ENCODE measurements at places on chromosomes 5 and 9.

DNA sequence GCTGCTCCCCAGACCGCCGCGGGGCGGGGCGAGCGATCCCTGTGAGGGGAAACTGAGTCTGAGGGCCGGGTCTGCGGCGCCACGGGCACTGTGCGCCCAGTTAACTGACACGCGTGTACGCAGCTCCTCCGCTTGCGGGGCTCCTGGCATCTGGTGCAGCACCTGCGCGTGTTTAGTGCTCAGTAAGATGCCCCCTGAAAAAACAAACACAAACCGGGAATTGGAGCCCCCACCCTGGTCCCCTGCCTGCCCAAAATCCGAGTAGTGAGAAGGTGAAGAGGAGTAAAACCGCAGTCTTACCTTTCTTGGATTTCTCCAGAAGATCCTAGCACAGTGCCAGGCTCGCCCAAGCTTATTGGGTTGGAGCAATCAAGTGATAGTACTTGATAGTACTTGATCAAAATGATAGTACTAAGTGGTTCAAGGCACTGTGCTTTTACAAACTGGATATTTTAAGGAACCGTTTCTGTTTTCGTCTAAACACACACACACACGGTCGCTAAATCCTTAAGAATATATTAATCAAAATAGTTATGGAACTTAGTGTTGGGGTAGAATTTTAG is 2.7 kb upstream of the TRAF1 start:
- no peak for DNase-seq

DNA sequence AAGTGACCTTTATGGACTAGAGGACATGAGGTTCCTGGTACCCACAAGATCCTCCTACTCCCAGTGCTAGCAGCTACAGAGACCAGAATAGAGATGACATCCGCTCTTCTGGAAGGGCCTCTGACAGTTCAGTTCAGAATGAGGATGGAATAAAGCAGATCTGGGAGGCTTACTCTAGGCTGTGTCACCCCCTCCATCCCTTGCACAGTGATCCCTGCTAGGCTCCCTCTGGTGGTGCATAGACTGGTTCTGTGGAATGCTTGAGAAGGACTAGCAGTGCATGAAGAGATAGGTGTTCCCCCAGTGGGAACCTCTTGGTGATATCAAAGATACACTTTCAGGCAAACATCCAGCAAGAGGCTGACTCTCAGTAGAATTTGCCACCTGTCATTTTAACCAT is 83.0 kb downstream of the NPR3 start:
- no peak for DNase-seq

GRCh38 chr5:178576591-178577351 is 13.4 kb downstream of the COL23A1 start:
- DNase-seq = no peak

DNA sequence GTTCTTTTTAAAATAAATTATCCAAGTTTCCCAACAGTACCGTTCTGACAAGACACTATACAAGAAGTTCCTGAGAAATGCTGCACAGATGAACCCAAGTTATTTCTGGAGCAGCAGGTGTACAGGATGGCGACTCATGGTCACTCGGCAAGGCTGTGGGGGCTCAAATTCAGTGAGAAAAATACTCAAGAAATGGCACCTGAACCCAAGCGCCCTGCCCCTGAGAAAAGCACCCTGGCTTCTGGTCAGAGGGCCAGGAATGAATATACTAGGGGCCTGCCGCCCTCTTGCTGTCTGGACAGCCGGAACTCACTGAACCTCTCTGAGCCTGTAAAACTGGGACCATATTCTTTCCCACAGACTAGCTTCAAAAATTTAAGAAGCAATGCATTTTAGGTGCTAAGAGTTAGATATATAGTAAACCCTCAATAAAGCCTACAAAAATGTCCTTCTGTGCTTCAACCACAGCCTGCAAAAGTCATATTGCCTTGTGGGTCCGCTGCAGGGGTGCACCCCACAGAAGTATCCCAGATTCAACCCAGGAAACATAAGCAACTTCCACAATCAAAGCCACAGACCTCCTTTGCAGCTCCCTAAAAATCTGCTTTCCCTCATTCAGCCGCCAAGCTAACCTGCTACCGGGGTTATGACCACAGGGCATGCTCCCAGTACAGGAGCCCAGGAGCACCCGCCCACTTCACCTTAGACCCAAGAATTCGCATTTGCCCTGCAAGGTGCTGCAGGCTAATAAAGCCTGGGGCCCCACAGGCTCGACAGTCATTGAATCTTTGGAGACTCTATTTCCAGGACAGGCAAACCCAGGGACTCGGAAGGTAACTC is 1.4 kb downstream of the RAPGEF1 start:
- no peak for DNase-seq

DNA sequence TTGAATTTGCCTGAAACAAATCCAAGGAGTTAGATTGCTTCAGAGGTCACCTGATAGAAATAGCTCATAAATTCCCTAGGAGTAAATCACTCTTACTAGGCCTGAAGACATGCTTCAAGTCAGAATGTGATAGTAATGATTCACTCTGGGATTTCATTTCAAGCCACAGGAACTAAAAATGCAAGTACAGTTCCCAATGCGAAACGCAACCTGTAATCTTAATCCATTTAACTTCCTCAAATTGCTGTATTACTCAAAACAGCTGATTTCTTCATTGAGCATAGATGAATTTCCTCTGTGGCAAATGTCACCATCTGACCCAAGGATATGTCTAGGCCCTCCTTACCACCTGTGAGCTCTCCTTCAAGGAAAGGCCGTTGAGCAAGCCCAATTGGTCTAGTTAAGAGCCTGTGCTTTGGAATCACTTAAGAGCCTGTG is 32.1 kb upstream of the IL6ST start:
- DNase-seq = no peak

DNA sequence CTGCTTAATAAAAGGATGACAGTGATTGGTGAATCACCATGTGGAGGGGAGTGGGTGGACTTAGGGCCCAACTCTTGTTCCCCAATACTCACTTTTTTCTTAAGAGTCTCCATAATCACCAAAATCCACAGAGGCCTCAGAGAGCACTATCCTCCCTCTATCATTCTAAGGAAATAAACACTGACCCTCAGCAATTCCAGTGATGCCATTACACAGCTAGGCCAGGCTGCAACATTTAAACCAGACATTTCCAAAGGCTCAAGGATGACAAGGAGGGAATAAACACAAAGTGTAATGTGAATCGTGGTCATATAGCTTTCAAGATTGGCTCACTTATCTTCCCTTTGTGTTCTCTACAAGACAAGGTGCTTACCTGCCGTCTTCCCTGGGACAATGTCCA is 2.4 kb upstream of the ARSI start:
- no peak for DNase-seq

GRCh38 chr5:1436036-1436435 is 9.2 kb downstream of the SLC6A3 start:
- no peak for DNase-seq

GRCh38 chr5:88675708-88676636 is 207.0 kb downstream of the MEF2C start:
- DNase-seq = no peak

DNA sequence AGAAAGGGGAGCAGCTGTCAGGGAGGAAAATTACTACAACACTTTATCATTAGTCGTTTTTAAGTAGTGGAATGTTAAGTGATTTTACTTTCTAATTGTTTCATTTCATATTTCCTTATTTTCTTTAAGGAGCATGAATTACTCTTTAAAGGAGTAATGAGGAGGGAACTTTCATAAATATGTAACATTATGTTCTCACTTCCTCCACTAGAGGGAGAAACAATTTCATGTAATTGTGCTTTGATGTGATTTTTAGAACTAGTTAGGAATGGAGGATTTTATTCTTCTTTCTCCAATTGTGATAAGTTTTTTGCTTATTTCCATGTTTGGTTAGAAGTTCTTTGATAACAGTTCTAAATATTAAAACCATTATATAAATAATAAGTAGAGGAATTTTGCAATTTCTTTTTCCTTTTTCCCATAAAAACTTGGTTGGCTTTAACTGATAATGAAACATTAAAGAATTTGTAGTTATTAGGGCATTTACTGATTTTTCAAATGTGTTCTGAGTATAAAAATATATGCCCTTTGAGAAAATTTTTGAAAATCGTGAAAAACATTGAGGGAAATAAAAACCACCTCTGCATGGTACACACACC is 25.6 kb downstream of the CEP78 start:
- no peak for DNase-seq

DNA sequence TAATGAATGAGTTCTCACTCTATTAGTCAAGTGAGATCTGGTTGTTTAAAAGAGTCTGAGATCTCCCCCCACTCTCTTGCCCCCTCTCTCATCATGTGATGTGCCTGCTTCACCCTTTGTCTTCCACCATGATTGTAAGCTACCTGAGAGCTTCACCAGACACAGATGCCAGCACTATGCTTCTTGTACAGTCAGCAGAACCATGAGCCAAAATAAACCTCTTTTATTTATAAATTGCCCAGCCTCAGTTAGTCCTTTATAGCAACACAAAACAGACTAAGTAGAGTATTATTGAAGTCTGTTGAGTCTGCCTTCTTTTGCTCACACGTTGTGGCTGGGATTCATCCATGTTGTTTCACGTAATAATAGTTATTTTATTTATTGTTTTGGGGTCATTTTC is 14.3 kb downstream of the CYSTM1 start:
- no peak for DNase-seq

- no peak for DNase-seq
Observed at GRCh38 chr9:81529556-81530193, 159.7 kb downstream of the TLE1 start.

DNA sequence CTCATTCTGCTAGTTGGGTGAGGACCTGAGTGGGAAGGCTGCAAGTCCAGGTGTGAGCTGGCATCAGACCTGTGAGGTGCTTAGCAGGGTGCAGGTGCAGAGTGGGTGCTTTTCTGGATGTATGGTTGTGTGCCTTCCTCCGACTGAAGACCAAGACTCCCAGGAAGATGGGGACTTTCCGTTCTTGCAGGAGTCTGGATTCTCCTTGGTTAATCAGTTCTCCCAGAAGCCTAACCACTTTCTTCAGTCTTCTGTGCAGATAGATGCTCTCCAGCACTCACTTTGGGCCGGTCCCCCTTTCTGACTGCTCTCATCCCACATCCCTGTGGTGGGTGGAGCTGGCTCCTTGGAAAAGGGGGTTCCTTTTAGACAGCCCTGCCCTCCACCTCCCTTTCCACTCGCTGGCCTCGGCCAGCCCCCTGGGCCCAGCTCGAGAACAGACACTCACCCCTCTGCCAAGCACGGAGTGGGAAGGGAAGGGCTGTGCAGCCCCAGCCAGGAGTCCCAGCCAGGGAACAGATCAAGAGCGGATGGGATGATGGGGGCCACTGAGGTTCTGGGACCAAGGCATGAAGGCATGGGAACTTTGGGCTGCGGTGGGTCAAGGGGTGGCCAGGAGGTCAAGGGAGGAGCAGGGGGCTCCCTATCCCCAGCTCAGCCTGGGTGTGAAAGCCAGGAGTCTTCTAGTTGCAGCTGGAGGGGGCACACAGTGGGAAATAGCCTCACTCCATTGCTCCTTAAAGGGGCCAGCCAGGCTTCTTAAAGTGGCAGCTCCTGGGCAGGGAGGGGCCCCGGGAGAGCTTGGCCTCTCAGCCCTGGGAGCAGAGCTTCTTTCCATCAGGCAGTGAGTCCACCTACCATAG is 62.4 kb downstream of the FGF18 start:
- DNase-seq = no peak

GRCh38 chr9:27085456-27085855 is 23.6 kb upstream of the TEK start:
- no peak for DNase-seq

GRCh38 chr9:79034583-79034982 is 537.2 kb upstream of the TLE4 start:
- DNase-seq = no peak

DNA sequence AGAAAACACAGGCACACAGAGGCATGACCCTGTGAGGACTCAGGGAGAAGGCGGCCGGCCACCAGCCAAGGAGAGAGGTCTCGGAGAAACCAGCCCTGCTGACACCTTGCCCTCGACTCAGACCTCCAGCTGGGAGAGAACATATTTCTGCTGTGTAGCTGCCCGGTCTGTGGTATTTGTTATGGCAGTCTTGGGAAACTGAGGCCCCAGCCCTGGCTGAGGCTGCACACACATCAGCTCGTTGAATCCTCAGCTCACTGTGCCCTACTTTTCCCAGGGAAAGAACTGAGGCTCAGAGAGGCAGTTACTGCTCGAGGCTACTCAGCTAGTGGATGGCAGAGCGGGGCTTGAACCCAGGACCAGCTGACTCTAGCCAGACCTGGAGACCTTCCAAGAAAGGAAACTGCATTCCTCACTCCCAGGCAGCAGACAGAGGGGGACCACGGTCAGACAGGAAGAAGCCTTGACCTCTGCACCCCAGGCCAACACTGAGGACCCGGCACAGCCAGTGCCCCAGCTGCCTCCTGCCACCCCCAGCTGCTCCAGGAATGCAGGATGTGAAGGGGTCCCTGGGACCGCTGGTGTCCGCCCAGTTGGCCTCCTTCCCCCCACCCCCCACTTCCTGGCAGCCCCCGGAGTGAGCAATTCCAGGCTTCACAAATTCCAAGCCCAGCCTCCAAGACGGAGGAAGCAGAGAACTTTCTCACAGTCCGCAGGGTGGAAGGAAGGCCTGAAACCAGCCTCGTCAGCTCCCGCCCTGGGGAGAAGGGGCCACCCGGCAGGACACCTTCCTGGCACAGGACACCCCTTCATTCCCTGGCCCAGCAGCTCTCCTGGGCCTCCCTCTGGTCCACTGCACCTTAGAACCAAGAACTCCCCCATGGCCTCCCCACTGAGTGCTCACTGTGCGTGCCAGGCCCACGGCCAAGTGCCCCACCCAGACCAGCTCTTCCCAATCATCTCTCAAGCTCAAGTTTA is 69.9 kb downstream of the LRSAM1 start:
- DNase-seq = no peak

- DNase-seq = no peak
Observed at GRCh38 chr5:101364469-101364868, 461.4 kb upstream of the ST8SIA4 start.

DNA sequence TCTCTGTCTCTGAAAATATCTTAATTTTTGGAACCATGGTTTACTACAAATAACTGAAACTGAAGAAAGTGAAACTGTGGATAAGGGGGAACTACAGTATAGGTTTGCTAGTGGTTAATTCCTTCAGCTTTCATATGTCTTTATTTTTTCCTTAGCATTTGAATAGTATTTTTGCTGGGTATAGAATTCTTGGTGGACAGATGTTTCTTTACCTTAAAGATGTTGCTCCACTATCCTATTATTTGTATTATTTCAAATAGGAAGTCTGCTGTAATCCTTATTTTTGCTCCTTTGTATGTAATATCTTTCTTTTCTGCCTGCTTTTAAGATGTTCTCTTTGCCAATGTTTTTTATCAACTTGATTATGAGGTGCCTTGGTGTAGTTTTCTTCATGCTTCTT is 152.9 kb upstream of the ISL1 start:
- DNase-seq = no peak

- DNase-seq = no peak
Observed at GRCh38 chr5:115069087-115069968, 100.4 kb downstream of the TRIM36 start.

Measured in GM19239 (cell line).